ENCODE measurements at places on chromosomes 2 and 18.
A peak's percentile ranks its signal among the peaks of the same experiment; 100 is the strongest.

GRCh38 chr18:7856733-7857132, 289.6 kb downstream of the PTPRM start:
- no peak for DNase-seq

DNA sequence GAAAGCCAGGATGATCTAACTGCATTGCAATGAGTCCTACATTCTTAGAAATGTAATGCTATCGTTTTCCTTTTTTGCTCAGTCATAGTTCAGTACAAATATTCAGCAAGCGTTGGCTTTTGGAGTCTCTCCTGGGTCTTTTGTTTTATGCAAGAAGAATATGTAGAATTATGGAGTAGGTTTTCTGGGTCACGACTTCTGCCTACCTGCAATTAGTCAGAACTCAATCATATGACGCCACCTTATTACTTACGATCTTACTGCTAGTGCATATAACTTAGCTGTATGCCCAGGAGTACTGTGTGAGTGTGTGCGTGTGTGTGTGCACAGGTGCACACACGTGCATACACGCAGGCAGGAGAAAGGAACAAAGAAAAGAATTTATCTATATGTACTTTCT, 640.2 kb downstream of the STK39 start:
- DNase-seq = no peak

GRCh38 chr2:45014016-45014702, 4.9 kb upstream of the SIX2 start:
- peak; percentile 83 for DNase-seq

DNA sequence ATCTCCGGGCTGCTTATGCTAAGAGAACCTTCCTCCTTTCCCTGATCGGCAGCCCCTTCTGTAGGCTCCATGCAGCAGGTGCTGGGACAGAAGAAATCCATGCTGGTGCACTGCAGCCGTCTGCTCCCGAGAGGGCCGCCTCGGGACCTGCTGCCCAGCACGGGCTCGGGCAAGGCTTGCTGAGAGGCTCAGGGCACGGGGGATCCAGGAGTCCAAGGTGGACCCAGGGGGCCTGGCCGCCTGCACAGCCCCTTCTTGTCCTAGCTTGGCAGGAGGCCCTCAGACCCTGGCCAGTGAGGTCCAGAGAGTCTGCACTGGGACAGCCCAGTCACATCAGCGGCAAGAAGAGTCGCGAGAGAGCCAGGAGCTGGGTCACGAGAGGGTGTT, 13.3 kb upstream of the DUSP2 start:
- no peak for DNase-seq

GRCh38 chr18:25189391-25190185, 162.4 kb downstream of the ZNF521 start:
- DNase-seq = no peak

DNA sequence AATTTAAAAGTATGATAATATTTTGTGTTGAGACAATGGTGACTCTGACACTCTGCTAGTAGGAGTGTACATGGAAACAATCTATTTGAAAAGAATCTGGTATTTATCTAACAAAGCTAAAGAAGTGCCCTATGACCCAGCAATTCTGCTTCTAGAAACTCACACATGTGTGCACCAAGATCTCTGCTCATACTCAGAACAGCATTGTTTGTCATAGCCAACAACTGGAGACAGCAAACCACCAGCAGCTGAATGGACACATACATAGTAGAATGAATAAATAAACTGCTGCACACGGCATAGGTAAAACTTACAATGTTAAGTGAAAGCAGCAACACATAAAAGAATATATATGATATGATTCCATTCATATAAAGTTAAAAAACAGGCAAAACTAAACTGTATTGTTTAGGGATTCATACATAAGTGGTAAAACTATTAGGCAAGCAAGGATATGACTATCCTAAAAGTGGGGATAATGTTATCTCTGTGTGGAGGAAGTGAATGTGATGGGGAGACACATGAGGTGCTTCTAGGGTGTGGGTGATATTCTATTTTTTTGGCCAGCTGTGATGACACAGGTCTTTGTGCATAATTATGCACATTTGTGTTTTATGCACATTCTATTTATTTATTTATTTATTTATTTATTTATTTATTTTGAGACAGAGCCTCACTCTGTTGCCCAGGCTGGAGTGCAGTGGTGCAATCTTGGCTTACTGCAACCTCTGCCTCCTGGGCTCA, 71.1 kb downstream of the RFTN2 start:
- DNase-seq = no peak

GRCh38 chr2:217147818-217148217, 288.0 kb upstream of the TNP1 start:
- DNase-seq = no peak

DNA sequence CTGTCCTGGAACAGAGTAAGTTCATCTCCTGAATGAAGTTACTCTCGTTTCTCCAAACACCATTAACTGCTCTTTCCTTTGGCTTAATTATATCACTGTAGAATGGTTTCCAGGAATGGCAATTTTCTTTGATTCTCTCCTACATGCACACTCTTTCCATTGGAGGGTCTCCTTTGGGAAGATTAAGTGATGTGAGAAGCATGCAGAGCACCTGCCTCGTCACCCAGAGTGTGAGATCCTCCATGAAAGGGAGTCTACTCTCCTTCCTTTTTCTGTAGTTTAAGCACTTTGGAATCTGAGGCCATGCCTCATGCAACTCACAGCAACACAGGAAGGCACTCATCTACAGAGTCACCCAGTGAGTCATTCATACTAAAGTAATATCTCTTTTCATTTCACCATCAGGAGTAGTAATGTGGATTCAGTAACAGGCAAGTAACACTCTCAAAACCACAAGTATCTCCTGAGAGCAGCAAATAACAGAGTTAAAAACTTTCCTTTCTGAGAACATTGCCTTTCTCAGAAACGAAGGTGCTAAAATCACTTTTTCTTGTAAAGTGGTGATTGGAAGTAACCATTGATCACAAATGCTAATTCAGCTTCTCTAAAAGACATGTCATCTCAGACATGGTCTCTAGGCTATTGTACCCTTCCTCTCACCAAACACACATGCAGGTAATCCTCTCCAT, 52.8 kb upstream of the IL1RL1 start:
- no peak for DNase-seq

DNA sequence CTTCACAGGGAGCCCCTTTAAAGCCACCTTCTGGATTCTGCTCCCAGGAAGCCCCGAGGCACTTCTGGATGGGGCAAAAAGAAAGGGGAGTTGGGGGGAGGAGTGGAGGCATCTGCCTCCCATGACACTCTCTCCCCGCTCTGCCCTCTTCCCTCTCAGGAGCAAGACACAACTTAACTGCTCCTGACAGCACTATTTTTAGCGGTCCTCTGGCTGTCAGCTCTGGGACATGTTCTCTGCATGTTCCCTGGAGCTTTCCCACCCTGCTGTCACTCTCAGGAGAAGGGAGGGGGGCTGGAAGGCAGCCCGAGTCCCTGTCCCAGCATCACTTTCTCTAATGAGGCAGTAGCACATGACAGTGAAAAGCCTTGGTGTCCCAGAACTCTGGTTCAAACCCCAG, 32.3 kb downstream of the PLB1 start:
- DNase-seq = no peak

- DNase-seq = no peak
These were observed 32.7 kb downstream of the QPCT start for GRCh38 chr2:37377187-37377532.

- DNase-seq = no peak
These were observed 266.5 kb upstream of the SALL3 start for GRCh38 chr18:78713069-78713468.

DNA sequence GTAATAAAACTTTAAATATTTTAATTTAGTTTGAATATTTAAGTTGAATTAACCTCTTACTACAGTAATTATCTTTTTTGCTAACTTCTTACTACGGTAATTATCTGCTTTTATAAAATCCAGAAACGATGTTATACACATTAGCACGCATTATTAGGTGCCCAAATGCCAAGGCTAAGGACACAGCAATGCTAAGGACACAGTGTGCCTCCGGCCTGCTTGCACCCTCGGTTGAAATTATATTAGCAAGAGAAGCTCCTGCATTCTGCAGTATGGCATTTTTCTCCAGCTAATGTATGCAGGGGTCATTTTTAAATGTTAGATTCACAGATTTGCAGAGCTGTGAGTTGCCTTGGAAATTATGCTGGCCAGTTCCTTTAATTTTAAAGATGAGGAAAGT, 220.0 kb downstream of the NEDD4L start:
- no peak for DNase-seq

GRCh38 chr18:46426021-46426678, 230.9 kb downstream of the LOXHD1 start:
- no peak for DNase-seq

- no peak for DNase-seq
These were observed 115.6 kb downstream of the MBP start for GRCh38 chr18:77016936-77017335.

DNA sequence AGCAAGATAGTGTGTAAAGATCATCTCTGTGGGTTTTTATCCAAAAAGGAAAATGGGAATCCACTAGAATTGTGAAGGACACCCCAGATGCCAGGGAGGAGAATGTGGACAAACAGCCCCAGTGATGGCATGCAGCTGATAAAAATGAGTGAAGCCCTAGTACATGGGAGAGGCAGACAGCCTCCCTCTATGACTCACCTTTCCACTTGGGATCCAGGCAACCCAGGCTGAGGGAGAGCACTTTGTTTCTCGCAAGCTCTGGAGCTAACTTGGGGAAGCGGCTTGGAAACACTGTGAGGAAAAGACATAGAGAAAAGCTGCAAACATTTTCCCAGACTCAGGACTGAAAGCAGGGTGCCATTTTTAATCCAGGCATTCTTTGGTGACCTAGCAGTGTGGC, 5.3 kb upstream of the FLACC1 start:
- DNase-seq = no peak

DNA sequence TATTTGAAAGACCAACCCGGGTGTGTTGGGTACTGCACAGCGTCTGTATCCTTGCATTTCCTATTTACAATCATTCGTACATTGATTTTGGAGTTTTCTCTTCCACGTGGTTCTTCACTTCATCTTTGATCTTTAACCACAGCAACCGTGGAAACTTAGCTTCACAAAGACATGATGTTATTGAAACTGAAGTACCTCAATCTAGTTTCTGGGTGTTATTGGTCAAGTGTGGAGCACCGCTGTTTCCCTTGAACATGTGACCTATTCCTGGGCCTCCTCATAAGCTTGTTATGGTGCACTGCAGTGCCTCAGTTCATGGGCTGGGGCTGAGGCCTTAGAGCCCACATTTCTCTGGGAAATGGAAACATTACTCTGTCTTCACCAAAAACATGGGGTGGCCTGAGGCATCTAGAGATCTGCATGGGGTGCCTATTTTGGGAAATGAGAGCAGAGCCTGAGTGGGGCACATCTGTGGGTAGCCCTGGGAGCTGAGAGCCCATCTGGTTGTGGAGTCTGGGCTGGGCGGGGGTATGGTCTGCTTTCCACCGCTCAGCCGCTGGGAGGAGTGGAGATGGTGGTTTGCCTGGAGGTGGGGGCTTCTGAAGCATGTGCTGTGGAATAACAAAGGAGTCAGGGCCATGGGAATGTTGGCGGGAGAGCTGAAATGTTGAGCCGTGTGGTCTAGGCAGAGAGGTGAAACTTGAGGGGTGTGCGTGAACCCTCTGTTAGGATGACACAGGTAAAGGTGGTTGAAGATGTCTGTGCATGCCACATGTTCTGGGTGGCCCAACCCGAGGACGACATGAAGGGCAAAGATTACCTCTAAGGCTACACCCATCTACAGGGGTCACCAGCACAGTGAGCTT, 37.4 kb downstream of the ZNF236 start:
- DNase-seq = peak; percentile 50

- no peak for DNase-seq
These were observed 5.0 kb downstream of the CAB39 start for GRCh38 chr2:230717600-230717999.

- peak; percentile 5 for DNase-seq
These were observed 46.9 kb downstream of the FBLN7 start for GRCh38 chr2:112185131-112185530.

- no peak for DNase-seq
These were observed 15.9 kb downstream of the PDIA6 start for GRCh38 chr2:10796703-10797102.

GRCh38 chr2:25905126-25905525, 26.8 kb upstream of the ASXL2 start:
- DNase-seq = no peak

GRCh38 chr2:16522031-16522831, 143.4 kb downstream of the CYRIA start:
- no peak for DNase-seq

DNA sequence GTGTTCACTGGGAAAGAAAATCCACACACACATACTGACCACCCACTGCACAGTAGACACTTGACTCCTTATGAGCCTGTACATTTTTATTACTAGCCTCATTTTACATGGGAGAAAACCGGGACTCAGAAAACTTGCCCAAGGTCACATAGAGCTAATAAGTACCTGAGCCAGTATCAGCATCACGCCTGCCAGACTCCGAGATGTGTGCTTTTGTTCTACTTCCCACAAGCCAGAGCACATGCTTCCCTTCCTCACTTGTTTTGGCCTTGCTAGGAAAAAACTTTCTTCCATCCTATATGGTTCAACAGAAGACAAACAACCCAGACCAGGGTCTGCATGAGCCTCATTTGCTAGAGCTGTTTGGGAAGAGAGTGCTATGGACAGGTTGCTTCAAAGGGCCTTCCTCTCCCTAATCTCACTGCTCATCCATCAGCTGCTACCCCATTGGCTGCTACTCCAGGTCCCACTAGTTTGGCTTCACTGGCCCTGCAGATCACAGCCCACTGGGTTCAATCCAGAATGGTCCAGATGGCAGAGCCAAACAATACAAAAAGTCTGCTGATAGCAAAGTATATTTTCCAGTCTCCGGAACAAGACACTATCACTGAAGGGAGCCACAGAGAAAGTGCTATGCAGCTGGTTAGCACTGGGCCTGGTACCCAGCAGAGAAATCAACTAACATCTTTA, 63.9 kb downstream of the STK39 start:
- no peak for DNase-seq
